ENCODE measurements at places on chromosomes 4 and X.

DNA sequence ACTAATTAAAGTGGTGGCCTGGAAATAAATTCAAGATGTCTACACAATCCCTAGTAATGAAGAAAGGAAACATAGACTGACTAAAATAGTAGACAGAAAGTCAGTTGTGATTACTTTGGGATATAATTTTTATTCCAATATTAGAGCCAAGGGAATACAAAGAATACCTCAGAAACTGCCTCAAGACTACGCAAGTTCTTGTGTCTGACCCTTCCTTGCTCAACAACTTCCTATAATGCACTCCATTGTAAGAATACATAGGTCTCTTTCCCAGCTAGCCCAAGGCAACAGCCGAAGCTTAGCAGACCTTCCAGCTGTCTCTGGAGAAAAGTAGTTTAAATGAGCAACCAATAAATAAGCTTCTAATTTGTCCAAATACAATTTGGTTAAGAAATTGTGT is 315.9 kb downstream of the IQCM start:
- no peaks in the 10 kb centered on the region for H3K4me1 ChIP-seq
- no peak for DNase-seq
- H3K27me3 ChIP-seq, result no peaks in the 10 kb centered on the region
- H3K4me3 ChIP-seq, result no peak overlapping the region
- H3K36me3 ChIP-seq, result no peaks in the 10 kb centered on the region

DNA sequence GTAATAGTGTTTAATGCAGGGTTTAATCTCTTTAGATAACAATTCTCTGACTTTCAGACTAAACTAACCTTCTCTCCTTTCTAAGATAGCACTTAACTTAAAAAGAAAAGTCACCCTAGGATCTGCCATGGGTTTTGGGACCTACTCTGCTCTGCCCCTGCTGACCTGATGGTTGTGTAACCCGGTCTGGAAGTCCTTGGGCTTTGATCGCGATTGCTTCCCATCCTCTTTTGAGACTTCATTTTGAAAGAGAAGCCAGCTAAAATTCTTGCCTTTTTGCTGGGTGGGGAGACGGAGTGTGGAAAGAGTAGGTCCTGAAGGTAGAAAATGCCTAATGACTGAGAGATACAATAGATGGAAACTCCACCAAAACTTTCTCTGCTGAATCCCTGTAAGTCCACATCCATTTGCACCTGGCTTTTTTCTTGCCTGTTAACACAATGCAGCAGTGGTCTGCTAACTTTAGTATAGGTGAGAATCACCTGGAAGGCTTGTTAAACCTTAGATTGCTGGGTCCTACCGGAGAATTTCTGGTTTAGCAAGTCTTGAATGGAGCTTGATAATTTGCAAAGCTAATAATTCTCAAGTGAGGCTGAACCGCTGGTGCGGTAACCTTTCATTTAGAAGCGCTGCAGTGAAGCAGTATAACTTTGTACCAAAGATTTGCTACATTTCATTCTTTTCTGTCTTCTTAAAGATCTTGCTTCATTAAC is 45.6 kb upstream of the CCSER1 start:
- no peaks in the 10 kb centered on the region for H3K36me3 ChIP-seq
- no peak overlapping the region for H3K4me3 ChIP-seq
- no peak for DNase-seq
- no peaks in the 10 kb centered on the region for H3K4me1 ChIP-seq
- no peaks in the 10 kb centered on the region for H3K27me3 ChIP-seq

GRCh38 chr4:10296730-10297129 is 160.5 kb downstream of the ZNF518B start:
- H3K4me3 ChIP-seq, result no peak overlapping the region
- no peak for DNase-seq
- no peak overlapping the region for H3K27ac ChIP-seq
- no peaks in the 10 kb centered on the region for H3K4me1 ChIP-seq
- no peaks in the 10 kb centered on the region for H3K36me3 ChIP-seq

- H3K4me3 ChIP-seq, result no peak overlapping the region
- no peaks in the 10 kb centered on the region for H3K36me3 ChIP-seq
- no peaks in the 10 kb centered on the region for H3K27me3 ChIP-seq
- no peak for DNase-seq
Measured at GRCh38 chr4:15149234-15149838, 147.1 kb downstream of the CPEB2 start.

DNA sequence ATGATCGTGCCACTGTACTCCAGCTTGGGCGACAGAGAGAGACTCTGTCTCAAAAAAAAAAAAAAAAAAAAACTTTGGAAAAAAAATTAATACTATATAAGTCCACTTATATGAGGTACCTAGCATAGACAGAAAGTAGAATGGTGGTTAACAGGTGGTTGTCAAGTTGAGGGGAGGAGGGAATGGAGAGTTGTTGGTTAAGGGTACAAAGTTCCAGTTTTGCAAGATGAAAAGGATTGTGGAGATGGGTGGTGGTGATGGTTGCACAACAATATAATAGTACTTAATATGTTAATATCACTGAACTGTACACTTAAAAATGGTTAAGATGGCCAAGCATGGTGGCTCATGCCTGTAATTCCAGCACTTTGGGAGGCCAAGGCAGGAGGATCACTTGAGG is 4.1 kb upstream of the IL9R start:
- H3K27me3 ChIP-seq, result no peaks in the 10 kb centered on the region
- H3K4me3 ChIP-seq, result no peak overlapping the region
- no peak for DNase-seq
- H3K27ac ChIP-seq, result no peak overlapping the region
- no peaks in the 10 kb centered on the region for H3K4me1 ChIP-seq

GRCh38 chr4:124710015-124710741 is 2.4 kb downstream of the ANKRD50 start:
- peak; percentile 6 for DNase-seq
- no peaks in the 10 kb centered on the region for H3K36me3 ChIP-seq
- peaks cover 3% of the 10 kb centered on the region for H3K4me1 ChIP-seq
- no peak overlapping the region for H3K27ac ChIP-seq
- peak overlapping the region; percentile 73 for H3K4me3 ChIP-seq

DNA sequence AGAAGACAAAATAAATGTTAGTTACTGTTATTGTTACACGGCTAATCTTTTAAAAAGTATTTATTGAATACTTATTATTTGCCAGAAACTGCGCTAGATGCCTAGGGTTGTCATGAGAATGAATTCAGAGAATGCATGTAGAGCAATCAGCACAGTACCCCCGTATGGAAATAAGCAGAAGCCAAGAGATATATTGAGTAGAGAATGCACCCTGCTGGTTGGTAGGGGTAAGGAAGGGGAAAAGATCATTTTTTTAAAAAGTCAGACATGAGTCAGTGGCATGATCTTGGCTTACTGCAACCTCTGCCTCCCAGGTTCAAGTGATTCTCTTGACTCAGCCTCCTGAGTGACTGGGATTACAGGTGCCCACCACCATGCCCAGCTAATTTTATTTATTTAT is 13.1 kb upstream of the DRP2 start:
- H3K4me3 ChIP-seq, result no peak overlapping the region
- DNase-seq, result peak; percentile 3
- no peaks in the 10 kb centered on the region for H3K36me3 ChIP-seq
- no peaks in the 10 kb centered on the region for H3K4me1 ChIP-seq
- H3K27ac ChIP-seq, result no peak overlapping the region
- no peaks in the 10 kb centered on the region for H3K27me3 ChIP-seq

GRCh38 chrX:40513012-40513411 is 67.8 kb upstream of the ATP6AP2 start:
- no peak for DNase-seq
- no peaks in the 10 kb centered on the region for H3K27me3 ChIP-seq
- no peak overlapping the region for H3K4me3 ChIP-seq
- H3K36me3 ChIP-seq, result no peaks in the 10 kb centered on the region

DNA sequence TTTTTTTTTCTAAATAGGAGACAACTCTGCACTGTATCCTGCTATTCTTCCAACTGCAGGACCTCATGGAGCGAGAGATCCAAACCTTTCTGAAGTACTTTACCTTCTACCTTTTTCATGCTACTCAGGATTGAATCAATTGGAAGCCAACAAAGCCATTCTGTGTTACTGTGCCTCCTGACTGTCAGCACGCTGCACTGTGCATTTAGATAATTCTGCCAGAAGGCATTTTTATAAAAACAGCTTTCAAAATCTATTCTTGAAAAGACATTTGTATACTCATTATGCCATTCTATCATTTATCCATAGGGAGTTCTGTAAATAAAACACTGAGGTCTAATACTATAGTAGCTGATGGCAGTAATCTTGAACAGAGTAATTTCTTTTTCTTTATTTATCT is 142.8 kb downstream of the SLIT2 start:
- no peaks in the 10 kb centered on the region for H3K36me3 ChIP-seq
- no peaks in the 10 kb centered on the region for H3K27me3 ChIP-seq
- H3K27ac ChIP-seq, result no peak overlapping the region
- H3K4me1 ChIP-seq, result no peaks in the 10 kb centered on the region
- no peak overlapping the region for H3K4me3 ChIP-seq
- DNase-seq, result no peak

DNA sequence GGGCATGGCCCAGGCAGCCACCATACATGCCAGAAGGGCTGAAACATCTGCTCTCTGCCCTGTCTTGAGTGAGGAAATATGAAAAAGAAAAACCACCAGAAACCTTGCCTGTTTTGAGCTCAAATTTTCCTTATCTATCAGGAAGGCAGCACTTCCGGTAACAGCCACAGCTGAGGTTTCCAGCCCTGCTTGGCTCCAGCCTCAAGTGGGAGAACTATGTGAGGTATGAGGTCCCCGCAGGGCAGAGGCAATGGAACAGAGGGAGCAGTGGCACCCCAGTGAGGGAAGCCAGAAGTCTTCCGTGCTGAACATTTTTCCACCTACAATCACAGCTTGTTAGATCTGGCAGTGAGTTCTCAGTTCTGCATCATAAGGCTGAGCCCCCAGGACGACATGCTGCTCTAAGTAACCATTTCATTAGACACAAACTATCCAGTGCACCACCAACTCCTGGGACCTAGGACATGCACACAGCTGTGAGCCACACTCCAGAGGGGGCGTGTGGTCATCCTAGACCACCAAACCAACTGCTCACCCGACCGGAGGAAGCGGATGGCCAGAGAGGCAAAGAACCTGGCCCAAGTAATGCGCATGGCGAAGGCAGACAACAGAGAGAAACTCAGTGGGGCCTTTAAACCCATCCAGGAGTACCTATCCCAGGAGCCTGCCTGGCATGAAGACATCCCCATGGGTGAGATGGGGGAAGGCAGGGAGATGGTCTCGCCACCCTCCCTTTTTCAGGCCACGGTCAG is 22.6 kb downstream of the WDR1 start:
- peaks cover 20% of the 10 kb centered on the region for H3K4me1 ChIP-seq
- no peak overlapping the region for H3K4me3 ChIP-seq
- DNase-seq, result no peak
- H3K27me3 ChIP-seq, result no peaks in the 10 kb centered on the region
- H3K36me3 ChIP-seq, result peaks cover 97% of the 10 kb centered on the region

DNA sequence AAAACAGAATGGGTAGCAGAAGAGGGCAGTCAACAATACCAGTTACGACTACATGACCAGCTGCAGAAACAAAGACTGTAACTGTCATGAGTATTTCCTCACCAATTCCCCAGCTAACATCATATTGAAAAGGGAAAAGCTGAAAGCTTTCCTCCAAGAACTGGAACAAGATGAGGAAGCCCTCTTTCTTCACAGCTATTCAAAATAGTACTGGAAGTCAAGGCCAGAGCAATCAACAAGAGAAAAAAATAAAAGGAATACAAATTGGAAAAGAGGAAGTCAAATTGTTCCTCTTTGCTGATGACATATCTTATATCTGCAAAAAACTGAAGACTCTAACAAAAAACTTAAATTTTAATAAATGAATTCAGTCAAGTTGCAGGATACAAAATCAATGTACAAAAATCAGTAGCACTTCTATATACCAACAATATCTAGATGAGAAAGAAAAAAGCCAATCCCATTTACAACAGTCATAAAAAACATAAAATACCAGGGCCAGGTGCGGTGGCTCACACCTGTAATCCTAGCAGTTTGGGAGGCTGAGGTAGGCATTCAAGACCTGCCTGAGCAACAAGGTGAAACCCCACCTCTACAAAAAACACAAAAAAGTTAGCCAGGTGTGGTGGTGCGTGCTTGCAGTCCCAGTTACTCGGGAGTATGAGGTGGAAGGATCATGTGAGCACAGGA is 125.4 kb downstream of the ATP8A1 start:
- H3K4me1 ChIP-seq, result no peaks in the 10 kb centered on the region
- DNase-seq, result no peak
- H3K36me3 ChIP-seq, result peaks cover 4% of the 10 kb centered on the region
- H3K4me3 ChIP-seq, result no peak overlapping the region

Data from small intestine (tissue), 16 donors.